ENCODE measurements at places on chromosomes 2 and 18.

DNA sequence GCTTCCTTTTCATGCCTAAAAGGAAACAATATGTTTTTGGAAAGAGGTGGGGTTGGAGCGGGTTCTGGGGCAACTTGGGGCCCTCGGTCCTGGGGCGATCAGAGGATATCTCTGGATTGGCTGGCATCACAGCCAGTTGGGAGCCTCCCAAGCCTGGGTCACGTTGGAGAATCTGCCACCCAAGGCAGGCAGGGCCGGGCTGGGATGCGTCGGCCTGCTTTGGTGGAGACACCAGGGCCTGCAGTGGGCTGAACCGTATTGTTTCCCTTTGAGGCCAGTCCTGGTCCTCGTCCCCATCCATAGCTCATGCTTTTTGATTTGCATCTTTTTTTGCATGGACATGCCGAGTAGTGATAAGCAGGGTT is 235.8 kb downstream of the ATAD2B start:
- DNase-seq: no peak

- DNase-seq: no peak
These were observed 272.7 kb upstream of the FSHR start for GRCh38 chr2:49426996-49427395.

GRCh38 chr2:380772-381171 is 92.9 kb upstream of the ALKAL2 start:
- no peak for DNase-seq

GRCh38 chr18:75210274-75211001 is at the start of gene TSHZ1:
Gene TSHZ1 (plus strand): TSS chr18:75210797. CDS start chr18:75211877, 1,080 bp downstream.
- DNase-seq: no peak

GRCh38 chr2:236146436-236146835 is 21.8 kb downstream of the GBX2 start:
- no peak for DNase-seq

DNA sequence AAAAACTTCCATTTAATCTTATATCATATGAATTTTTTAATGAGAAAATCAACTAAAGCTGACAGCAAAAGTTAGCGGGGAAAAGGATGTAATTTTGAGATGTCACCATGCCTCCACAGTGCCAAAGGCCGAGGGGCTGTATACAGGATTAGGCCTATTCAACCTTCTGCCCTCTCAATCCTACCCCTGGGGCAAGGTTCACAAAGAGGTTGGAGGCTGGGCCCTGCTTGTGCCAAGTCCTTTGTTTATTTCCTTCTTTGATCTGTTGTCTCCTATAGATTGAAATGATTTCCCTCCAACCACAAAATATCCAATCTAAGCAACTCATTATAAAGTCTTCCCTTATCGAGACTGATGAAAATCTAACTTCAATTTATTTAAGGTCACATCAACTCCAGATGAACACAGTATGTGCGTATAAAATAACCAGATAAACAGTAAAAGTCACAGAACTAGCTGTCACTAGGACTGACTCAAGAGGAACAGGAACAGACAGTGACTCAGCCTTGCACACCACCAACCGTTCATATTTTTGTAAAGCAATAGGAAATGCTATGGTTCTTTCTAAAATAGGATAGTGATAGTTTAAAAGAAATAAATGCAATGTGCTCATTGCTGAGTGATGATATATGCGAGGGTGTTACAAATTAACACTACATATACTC is 95.8 kb downstream of the SLC25A12 start:
- DNase-seq: no peak

- DNase-seq: no peak
These were observed 8.1 kb downstream of the ECEL1 start for GRCh38 chr2:232479341-232480200.

DNA sequence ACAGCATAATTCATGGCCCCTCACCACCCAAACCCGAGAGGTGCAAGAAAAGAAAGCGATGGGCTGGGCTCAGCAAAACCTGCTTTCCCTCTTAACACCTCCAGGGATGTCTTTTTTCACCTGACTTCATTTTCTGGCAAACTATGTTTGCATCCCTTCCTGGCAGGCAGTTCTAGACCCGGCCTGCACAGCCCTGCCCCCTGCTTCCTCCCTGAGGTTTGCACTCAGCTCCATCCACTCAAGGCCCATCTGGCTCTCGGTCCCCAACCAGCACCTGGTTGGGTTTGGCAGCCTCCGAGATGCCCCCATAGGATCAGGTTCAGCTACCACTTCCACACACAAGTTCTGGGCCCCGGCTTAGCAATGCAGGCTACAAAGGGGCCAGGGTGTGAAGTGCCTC is 185.7 kb downstream of the SMAD7 start:
- no peak for DNase-seq

DNA sequence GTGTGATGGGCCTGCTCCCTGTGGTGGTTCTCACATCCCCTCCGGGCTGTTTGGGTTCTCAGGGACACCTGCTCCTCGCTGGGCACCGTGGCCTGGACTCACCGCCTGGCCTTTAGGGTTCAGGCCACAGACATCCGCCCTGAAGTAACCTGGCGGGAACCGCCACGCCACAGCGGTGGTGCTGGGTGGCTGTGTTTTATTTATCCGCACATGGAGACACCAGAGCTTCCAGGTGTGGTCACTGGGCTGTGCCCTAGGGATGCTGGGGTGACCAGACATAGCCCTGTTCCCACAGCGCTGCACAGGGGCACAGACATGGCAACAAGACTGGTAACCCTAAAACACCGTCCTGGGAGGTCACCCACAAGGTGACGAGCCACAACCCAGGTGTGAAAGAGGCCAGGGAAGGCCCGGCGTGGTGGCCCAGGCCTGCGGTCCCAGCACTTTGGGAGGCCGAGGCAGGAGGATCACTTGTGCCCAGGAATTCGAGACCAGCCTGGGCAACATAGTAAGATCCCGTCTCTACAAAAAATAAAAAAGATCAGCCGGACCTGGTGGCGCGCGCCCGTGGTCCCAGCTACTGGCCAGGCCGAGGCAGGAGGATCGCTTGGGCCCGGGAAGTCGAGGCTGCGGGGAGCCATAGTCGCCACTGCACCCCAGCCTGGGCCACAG is 649 bp upstream of the HSBP1L1 start:
- DNase-seq: no peak

GRCh38 chr18:58562999-58563667 is 65.8 kb downstream of the ALPK2 start:
- no peak for DNase-seq

DNA sequence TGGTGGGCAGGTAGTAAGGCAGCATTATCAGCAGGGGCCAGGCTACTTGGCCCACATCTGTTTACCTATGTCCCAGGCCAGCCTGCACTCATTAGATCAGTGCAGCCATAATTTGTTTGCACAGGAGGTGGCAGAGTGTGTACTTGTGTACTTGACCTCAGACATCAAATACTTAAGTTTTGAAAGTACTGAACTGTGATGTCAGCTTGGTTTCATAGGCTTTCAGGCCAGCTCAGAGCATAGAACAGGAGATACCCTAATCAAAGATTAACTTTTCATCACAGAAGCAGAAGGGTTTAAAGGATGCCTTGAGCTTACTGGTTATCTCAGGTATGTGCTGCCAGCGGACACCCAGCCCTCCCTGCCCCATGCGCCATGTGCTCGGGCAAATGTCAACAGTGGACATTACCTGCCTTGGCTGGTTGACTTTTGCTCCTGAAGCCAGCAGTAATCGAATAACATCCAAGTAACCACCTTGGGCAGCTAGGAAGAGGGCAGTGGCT is 33.2 kb downstream of the ANKRD29 start:
- no peak for DNase-seq

- no peak for DNase-seq
These were observed 67.8 kb downstream of the SLC4A3 start for GRCh38 chr2:219695145-219695709.

DNA sequence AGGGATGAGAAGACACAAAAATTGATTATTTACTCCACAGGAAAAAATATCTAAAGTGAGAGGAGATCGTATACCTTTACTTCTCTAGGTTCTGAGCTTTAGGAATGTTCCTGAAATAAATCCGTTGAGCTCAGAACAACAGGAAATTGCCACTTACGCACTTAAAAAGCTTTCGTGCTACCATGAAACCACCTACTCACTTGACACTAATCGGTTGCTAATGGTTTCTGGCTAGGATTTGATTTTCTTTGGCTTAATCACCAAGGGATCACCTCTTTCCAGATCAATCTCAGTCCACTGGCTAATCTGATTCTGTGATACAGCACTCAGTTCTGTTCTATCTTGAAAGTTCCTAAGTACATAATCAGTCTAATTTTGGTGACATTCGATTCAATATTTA is 419.6 kb downstream of the DLGAP1 start:
- no peak for DNase-seq

DNA sequence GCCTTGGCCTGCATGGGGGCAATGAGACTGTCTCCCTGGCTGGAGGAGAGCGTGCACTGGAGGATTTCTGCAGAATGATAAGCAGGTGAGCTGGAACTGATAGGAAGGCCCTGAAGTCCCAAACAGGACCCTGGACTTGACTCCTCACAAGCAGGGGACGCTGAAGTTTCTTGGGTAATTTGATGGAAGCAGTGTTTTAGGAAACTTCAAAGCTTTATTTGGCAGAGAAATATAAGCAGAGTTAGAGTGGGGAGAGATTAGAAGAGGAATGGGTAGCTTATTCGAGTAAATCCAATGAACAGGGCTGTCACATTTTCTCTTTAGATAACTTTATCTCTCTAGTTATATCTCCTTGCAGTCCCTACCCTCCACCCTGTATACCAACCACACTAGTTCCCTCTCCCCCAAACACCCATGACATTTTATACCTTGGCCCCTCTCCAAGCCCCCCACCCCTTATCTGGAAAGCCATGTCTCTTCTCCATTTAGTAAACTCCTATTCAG is 73.6 kb upstream of the IGFBP5 start:
- DNase-seq: no peak

- no peak for DNase-seq
These were observed 543.9 kb upstream of the LINC00305 start for GRCh38 chr18:64692826-64693225.

GRCh38 chr18:33123862-33124518 is 316.5 kb downstream of the CCDC178 start:
- no peak for DNase-seq

DNA sequence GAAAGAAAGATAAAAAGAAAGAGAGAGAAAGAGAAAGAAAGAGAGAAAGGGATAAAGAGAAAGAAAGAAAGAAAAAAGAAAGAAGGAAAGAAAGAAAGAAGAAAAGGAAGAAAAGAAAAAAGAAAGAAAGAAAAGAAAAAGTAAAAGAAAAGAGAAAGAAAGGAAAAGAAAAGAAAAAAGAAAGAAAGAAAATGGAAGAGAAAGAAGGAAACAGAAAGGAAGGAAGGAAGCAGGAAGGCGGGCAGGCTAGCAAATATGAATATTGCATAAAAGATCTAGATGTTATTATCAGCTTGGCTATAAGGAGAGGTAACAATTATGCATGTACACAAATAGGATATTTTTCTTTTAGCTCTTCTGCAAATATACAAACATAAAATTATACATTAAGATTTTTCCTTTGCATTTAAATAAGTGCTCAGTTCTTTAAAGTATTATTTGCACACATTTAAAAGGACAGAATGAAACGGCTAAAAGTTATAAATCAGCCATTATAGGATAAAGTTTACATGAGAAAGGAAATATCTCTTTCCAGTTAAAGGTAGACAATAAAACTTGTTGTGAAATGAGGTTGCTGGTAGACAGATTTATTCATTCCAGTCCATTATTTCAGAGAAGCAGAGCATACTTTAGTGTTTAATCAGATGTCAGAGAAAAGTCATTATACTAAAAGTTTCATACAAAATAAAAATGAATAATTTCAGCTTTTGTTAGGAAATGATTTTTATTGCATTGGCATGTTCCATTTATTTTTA is 511.4 kb downstream of the KCNJ3 start:
- no peak for DNase-seq

DNA sequence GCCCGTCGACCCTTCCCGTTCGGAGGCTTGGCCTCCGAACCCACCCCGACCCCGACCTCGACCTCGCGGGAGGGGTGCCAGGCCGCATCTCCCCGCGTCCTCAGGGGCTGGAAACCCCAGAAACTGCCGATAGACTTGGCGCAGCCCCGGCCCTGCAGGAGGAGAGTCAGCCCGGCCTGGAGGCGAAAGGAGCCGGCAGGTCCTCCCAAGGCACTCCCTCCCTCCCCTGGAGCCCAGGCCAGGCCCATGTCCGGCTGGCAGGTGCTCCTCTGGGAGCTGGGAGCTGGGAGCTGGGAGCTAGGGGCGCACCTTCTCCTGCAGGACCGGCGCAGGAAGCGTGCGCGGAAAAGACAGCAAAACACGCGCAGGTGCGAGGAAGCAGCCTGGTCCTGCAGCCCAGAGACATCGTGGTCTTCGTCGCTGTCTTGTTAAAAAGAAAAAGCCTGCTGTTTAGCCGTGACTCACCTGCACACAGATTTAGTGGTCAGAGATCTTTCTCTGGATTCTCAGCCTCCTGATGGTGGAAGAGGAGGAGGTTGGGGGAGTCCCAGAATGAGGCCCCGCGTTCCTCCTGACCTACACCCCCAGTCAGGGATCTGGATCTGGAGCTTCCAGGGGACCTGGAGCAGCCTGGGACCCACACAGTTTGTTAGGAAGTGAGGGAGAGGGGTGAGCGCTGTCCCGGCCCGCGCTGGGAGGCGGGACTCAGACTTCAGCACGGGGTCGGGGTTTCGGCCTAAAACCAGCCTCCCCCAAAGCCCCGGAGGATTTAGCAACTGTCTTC is 660 bp upstream of the MBP start:
- no peak for DNase-seq

DNA sequence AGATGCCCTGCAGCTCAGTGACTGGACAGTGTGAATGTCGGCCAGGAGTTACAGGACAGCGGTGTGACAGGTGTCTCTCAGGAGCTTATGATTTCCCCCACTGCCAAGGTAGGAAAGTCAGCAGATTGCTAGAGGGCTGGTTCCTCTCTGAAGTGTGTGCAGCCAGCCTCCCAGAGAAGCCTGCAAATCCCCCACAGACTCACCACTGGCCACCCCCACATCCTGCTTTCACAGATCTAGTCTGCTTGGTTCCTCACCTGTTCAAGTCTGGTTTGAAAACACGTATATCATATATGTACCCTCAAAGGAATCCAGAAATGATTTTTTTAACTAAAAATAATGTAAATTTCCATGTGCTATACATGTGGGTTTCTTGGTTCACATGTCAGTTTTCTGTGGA is 121.1 kb downstream of the LAMA3 start:
- DNase-seq: no peak

DNA sequence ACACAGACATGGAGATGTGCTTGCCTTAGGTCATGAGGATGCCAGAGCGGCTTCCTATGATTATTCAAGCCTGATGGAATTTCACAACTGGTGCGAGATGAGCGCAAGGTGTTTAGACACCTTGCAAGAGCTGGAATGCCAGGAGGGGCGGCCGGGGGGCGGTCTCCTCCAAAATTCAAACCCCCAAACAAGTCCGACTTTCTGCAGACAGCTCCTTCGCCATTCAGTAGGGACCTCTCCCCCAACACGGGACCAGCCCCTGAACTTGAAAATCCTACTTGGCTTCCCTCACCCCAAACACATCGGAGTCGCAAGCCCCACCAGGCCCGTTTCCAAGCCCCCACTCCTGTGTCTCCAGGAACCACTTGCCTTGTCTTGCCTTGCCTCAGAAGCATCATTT is 64.8 kb upstream of the ID2 start:
- DNase-seq: no peak

GRCh38 chr2:239104800-239105199 is 256.9 kb downstream of the TWIST2 start:
- DNase-seq: no peak

GRCh38 chr18:73340135-73340977 is 472.6 kb upstream of the NETO1 start:
- DNase-seq: no peak

- DNase-seq: no peak
These were observed 157.8 kb downstream of the CYRIA start for GRCh38 chr2:16507655-16508489.

GRCh38 chr2:191859681-191860080 is 12.8 kb upstream of the CAVIN2 start:
- no peak for DNase-seq

Data from stimulated activated CD4-positive, alpha-beta T cell treated with anti-CD3 and anti-CD28 coated beads, Interleukin-1b, Interleukin-23, amount 100 ng/mL, for 1 hour (primary cell).